ENCODE measurements at places on chromosomes 1 and 21.

GRCh38 chr1:201128476-201128875 lies 1.5 kb upstream of the ASCL5 start:
- no peak for DNase-seq

- DNase-seq: no peak
Measured at GRCh38 chr1:11395616-11396015, 83.3 kb upstream of the DISP3 start.

DNA sequence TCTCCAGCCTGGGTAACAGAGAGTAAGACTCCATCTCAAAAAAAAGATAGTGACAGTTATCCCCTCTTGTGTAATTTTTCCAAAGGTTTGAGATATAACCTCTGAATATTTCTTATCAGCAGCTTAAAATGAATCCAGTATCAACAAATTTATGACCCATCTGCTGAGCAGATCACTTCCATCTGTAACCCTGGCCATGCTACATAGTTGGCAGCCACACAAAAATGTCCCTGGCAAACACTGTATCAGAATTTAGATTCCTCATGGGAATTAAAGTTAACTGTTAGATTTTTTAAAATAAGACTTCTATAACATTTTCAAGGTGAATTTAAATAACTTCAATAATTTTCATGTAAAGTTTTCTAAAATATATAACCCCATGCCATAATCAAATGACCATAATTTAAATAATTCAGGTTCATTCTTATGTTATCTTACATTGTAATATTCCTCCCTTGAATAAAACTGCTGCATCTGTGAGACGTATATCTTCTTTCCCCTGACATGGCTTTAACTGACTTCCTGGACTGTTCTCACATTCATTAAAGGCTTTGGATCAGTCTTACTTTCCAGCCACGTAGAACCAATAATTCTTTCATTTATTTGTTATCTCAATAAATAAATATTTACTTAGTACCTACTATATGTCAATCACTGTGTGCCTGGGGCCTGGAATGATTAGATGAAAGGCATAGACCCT lies 5.3 kb upstream of the PRPF38B start:
- peak; percentile 8 for DNase-seq

- peak; percentile 94 for DNase-seq
Measured at GRCh38 chr1:25933479-25934365, 27.5 kb upstream of the STMN1 start.

GRCh38 chr1:229248821-229249817 lies 21.8 kb upstream of the RAB4A start:
- DNase-seq: no peak

DNA sequence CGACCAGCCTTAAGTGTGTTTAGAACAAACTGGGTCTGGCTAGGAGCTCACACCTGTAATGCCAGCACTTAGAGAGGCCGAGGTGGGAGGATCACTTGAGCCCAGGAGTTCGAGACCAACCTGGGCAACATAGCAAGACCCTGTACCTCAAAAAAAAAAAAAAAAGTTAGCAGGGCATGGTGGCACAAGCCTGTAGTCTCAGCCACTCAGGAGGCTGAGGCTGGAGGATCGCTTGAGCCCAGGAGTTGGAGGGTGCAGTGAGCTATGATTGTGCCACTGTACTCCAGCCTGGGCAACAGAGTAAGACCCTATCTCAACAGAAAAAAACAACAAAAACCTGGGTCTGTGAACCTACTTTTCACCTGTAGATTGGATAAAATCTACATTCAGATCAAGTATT lies 54.6 kb downstream of the PIK3CD start:
- DNase-seq: no peak

DNA sequence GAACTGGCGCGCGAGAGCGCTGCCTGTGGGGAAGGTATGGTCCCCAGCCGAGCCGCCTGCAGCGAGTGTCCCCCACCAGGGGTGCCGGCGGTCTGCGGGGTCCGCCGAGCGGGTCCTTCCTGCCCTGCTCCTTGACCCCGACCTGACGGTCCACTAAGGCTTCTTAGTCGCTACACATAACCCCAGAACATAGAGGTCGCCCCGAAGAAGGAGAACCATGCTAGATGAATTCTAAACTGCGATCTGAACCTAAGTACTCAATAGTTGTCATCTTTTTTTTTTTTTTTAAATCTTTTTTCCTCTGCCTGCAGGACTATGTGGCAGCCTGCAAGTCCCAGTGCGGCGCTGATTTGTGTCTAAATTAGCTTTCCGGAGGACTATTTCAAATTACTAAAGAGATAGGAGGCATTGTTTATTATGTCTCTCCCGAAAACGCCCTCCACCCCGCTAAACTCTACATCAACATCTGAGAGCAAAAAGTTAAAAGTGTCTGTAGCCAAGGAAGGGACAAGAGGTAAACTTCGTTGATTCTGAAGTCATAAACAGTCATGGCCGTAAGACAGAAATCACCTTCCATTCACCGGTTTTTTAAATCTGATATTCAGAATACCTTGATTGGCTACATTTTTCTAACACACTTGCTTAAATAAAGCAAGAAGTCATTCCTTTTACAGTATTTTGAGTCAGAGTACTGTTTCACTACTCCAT lies 476 bp downstream of the AXDND1 start:
- peak; percentile 67 for DNase-seq

DNA sequence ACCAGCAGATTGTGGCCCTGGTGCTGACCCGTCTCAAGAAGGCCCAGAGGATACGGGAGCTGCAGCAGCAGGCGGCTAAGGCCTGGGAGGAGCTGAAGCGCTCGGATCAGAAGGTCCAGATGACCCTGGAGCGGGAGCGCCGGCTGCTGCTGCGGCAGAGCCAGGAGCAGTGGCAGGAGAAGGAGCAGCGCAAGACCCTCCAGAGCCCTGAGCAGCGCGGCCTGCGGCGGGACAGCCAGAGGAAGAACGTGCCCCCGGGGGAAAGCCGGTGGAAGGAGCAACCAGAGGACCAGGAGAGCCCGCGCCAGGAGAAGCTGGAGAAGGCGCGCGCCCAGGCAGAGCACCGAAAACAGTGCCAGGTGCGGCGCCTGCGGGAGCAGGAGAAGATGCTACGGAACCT lies 1.0 kb downstream of the CCDC185 start:
- DNase-seq: no peak

DNA sequence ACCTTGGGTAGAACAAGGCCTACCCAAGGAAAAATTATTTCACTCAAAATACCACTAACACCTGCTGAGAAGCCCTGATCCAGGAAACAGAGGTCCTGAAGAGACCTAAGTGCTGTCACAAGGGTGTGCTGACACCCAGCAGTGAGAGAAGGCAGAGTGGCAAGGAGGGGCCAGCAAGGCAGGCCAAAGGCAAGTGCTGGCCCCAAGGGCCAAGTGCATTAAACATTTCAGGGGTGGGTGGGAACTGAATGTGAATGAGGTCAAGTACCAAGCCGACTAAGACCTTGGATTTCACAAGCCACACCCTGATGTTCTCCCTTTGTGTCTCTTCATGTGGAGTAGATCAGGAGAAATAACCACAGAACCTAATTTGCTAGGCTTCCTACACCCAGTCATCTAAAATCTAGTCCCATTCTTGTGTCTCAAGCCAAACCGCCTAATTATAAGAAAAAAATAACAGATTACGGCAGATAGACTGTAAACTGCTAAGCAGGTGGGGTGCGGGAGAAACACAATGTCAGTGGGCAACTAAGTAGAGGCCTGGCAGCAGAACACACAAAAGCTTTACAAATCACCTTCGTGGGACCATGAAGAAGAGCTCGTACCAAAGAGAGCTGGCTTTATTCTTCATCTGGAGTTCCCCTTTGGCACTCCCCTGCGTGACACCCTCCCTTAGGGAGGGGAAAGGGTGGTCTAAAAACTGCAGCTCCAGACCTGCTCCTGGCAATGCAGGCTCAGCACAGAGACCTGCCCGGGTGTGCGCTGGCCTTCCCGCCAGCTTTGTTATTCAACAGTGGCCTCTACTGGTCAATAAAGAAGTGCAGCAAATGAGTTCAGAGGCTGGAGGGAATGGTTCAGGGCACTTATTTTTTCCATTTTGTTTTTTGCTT lies 8.7 kb downstream of the UBE2G2 start:
- peak; percentile 86 for DNase-seq

DNA sequence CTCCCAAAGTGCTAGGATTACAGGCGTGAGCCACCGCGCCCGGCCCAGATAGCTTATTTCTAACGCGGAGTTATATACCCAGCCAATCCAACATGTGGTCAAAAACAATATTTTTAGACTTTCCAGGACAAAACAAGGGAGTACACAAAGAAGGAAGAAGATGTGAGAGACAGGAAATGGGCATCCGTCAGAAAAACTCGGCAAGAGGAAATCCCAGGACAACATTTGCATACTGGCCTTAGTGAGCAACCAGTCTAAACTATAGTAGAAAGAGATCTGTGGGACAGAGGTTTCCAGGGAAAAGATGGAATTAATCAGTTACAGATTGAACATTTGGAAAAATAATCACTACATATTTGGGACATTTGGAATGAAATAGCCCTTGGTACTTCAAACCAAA lies 11.4 kb downstream of the ARMH1 start:
- no peak for DNase-seq

- DNase-seq: no peak
Measured at GRCh38 chr1:110523011-110523410, 4.0 kb upstream of the KCNA10 start.

- no peak for DNase-seq
Measured at GRCh38 chr1:16967095-16967575, 13.3 kb downstream of the MFAP2 start.

GRCh38 chr1:66415866-66416265 lies 118.1 kb upstream of the SGIP1 start:
- peak; percentile 74 for DNase-seq

DNA sequence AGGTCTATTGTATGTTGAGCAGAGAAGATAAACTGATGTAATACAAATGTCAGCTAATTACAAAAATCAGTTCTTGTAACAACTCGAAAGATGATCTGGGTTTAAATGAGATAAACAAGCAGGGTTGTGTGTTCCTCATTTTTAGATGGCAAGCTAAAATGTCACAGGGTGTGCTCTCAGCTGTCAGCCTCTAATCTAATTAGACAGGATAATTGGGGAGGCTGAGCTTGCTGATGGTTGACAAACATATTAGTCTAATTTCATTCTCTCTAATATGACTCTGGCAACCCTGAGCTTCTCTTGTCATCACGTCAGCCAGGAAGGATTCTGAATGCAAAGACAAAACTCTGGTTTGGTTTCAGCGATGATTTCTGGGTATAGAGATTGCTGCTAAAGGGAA lies 335.3 kb upstream of the KAZN start:
- no peak for DNase-seq

DNA sequence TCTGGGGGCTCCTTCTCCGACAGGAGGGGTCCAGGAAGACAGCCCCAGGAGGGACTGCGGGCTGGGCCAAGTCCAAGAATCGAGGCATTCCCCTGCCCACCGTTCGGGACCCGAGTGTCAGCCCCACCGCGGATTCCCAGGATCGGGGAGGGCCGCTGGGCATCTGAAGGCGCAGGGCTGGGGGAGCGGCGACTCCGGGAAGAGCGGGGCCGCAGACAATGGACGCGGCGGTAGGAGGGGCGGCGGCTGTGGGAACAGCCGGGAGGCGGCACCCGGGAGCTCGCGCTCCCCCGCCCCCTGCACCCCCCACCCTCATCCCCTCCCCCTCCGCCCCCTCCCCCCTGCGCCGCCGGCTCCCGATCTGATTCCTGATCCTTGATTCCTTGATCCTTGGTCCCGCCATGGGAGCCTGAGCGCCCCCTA lies at the start of gene VANGL2:
VANGL2 (plus strand) TSS at position 342 of the 423 bp plus-strand sequence. CDS start 15,274 bp downstream, outside the sequence.
- peak; percentile 29 for DNase-seq

DNA sequence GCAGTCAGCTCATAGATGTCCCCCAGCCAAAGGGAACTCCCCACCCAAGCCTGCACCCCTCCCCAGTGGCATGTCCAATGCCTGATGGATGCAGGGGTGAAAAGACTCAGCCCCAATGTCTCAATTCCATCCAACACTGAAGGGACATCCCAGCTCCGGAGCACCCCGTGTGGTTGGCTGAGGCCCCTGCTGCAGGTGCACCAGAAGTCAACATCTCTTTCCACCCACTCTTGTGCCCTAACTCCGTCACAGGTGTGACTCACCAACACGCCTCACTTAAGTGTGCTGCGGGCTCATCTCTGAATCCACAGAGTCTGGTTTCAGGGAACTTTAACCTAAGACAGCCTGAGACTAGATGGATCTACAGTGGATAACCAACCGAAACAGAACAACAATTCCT lies 40.9 kb upstream of the ZBTB18 start:
- no peak for DNase-seq

- DNase-seq: no peak
Measured at GRCh38 chr21:19981938-19982337, 1016.3 kb upstream of the NCAM2 start.

- no peak for DNase-seq
Measured at GRCh38 chr1:220430059-220430458, 97.9 kb upstream of the MARK1 start.

GRCh38 chr1:185159966-185160365 lies 3.0 kb downstream of the SWT1 start:
- DNase-seq: peak; percentile 47

- DNase-seq: no peak
Measured at GRCh38 chr1:69436151-69436550, 131.6 kb upstream of the LRRC7 start.

GRCh38 chr1:14949836-14950713 lies 203.5 kb upstream of the TMEM51 start:
- DNase-seq: no peak

DNA sequence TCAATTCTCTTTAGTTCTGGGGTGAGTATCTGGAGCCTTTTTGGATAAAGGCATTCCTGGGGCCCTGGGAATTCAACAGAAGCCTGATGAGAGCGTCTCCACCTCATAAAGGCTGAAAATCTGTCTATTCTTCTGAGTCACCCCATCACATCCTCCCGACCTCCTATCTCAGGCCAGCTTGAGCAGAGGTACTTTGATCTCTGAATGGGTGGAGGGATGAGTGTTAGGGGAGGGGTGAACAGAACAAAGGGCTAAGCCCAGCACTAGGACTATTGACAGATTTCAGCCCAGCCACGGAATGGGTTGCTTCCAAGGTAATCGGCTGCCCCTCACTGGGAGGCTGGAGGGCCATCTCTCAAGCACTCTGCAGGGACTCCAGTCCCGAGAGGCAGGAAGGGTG lies 2.5 kb upstream of the MYBPH start:
- no peak for DNase-seq

- peak; percentile 37 for DNase-seq
Measured at GRCh38 chr1:110341872-110342331, 2.7 kb downstream of the RBM15 start.

DNA sequence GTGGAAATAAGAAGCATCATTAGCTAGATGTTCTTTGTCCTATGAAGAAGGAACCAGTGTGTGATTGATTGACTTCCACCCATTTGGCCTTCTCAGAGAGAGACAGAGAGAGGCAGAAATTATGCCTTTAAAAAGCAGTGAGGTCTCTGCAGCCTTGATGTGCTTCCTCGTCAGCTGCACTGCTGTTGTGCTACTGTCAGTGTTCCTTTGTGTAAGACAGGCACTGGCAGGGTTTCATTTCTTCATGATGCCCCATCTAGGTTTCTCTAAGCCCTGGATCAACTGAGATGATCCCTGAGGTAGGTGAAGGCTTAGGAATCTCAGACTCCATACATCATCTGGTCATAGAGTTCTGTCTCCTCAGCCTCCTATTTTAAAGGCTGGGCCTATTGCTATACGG lies 34.9 kb downstream of the GPR3 start:
- no peak for DNase-seq

DNA sequence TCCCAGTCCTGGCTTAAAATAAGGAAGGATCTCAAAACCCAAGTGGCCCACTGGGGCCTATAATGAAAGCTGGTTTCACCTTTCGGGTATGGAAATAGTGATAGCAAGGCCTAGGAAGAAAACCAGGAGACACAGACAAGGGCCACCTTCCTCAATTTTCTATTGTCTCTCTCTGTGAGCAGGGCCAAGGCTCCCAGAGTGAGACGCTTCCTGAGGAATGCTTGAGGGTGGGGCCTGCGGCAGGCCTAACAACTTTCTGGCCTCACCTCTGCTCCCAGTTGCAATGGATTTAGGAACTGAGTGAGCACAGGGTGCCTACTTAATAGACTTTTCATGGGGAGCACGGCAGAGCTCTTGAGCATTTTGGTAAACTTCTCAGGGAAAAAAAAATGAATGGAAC lies 300.9 kb downstream of the ASTN1 start:
- no peak for DNase-seq
